COLO829 (cell line): ENCODE measurements at places on chromosomes 13 and 19.

DNA sequence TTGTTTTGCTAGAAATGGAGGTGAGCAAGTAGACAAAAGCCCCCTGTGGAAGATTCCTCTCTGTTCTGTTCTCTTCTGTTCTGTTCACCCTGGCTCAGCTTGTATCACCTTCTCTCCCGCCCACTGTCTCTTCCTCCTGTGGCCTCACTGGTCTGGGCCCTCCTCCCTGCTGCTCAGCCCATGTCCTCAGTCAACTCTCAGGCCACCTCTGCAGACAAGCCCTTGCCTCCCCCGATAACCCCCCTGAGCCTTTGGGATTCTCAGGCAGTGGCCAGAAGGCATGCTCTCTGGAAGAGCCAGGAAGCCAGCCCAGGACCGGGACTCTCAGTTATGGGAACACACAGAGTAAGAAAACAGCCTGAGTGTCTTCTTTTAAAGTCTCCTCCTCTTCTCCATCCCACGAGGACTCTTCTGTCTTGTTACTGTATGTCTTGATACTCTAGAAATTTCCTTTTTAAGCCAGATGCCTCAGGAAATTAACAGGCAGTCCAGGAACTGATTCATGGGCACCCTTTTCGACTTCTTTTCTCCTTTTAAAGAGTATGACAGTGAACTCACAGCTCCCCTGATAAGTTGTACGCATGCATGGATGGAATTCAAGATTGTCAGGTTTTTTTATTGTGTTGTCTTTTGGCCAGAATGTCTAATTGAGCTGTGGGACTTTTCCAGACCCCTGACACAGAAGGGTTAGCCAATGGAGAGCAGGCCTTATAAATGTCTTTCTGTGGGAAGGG, 33.7 kb downstream of the SHISA2 start:
- DNase-seq: no peak

- no peak for DNase-seq
These were observed 10.6 kb downstream of the PCDH8 start for GRCh38 chr13:52837850-52838249.

- no peak for DNase-seq
These were observed 2.7 kb downstream of the KLF5 start for GRCh38 chr13:73061473-73061872.

GRCh38 chr13:93409816-93410215, 183.2 kb downstream of the GPC6 start:
- DNase-seq: no peak
